ENCODE measurements at places on chromosomes 6 and 20. TPM values are rescaled to one million over a fixed set of nuclear protein-coding genes. Genes with fewer than 3 reads are reported as not detected.

Gene RBBP8NL
- total RNA-seq = not detected

GRCh38 chr6:19550380-19550779 is 286.8 kb upstream of the ID4 start:
- DNase-seq = no peak

Gene MICA
- 15.6 TPM for total RNA-seq

DNA sequence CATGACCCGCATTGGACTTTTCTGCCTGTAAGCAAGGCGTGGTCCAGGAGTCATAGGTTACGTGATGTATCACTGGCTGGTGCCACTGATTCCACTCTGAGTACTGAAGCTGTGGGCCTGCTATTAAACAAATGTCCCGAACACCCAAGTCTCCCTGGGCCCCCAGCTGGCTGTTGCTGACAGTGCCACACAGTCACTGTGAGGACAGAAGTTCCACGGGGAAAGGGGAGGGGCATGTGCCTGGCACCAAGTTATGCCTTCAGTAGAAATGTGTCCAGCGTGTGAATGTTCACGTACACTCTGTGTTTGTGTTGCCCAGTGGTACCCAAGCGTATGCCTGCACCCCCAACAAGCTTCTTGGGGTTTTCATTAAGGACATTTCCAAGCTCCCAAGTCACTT is 171.4 kb upstream of the QKI start:
- DNase-seq = no peak

Gene RPS18
- total RNA-seq = 3,161 TPM

DNA sequence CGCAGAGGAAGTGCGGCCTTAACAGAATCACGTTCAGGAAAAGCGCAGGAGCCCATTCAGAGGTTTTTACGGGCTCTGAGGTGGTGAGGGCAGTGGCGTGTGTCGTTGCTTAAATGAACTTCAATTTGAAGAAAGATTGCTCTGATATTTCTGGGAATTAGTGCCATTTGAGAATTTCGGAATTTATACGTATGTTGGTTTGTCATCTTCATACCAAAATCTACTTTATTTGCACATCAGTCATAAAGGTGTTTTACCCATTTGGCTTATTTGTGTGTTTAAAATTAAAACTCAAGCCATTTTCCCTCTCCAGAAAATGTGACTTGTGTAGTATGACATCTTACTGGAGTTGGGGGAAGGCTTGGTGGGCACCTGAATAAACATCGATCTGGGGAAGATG is 48.1 kb upstream of the TULP4 start:
- DNase-seq = no peak
